Activated naive CD8-positive, alpha-beta T cell treated with anti-CD3 and anti-CD28 coated beads, Interleukin-2, amount 50 U/mL, for 24 hours (primary cell): ENCODE measurements at places on chromosomes 5 and 9.
A peak's percentile ranks its signal among the peaks of the same experiment; 100 is the strongest.

GRCh38 chr9:36486933-36487481 is 85.7 kb upstream of the MELK start:
- peak; percentile 67 for DNase-seq

GRCh38 chr9:136613824-136614371 is 48.8 kb upstream of the EGFL7 start:
- DNase-seq = no peak

DNA sequence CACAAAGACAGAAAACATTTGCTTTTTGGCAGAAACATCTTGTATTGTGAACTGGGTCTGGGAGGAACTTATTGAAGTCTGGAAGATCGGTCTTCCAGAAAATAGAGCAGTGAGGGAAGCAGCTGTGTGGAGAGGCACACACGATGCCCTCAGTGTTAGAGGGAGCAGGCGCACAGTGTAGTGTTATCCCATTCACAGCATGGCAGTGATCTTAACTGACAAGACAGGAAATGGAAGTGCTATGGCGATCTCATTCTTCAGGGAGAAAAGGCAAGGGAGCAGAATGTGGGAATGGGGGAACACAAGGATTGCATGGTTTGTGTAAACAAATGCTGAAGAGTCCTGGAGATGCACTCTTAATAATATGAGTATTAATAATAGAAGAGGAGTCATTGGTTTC is 161.0 kb downstream of the PBX3 start:
- no peak for DNase-seq

DNA sequence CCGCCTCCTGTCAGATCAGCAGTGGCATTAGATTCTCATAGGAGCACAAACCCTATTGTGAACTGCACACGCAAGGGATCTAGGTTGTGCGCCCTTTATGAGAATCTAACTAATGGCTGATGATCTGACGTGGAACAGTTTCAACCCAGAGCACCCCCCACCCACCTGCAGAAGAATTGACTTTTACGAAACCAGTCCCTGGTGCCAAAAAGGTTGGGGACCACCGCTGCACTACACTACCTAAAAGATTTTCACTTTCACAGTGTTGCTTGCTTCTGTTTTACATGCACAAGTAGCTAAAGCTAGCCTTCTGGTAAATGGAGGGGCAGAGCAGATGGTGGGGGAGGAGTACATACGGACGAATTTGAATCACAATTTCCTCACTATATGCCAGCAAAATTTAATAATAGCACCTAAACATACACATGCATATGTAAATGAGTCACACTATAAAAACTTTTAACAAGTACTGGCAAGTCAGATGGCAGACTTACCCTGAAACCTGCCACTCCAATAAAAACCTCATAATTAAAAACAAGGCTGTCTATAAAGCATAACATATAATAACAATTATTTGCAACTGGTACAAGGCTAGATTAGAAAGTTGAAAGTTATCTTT is 24.0 kb upstream of the CDKN2B start:
- DNase-seq = no peak

DNA sequence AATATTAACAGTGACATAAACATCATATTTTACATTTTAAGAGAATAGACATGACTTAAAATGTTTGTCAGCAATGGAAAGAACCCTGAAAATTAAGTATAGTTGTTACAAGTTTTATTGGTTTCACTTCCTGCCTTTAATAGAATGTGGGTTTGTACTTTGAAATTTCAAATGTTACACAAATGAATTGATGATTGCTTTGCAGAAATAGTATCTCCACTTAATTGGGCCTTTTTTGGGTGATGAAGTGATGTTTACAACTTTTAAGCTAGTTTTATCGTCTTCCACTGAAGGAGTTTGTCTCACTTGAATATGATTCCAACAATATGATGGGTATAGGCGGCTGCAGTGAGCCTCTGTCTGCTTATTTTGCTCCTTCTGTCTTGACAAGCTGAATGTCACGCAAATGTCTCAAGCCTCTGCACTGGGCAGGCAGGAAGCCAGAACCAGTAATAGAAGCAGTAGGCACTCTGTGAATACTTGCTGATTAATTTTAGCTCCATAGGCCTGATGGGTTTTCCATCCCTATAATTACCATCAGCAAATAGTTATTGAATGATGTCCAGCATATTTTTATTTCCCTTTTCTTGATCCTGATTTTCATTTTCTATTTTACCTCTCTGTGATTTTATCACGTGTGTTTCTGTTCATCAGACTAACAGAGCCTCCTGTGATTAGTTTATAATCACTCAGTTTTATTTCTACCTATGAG is 10.6 kb upstream of the NR3C1 start:
- DNase-seq = no peak

DNA sequence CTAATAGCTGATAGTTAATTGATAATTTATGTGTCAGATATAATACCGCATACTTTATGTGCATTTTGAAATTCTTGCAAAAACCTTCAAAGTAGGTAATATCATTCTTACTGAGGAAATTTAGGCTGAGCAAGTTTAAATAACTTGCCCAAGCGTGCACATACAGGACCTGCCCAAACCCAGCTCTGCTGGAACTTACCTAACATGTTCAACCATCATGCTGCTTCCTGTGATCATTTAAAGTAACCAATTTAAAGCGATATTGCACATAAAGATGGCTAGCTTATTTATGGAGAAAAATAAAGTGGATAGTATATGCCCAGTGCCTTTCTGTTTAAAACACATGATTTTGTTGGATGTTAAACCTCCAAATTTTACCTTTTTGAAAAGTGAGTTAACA is 4.3 kb downstream of the FAM174A start:
- DNase-seq = no peak

GRCh38 chr9:16180546-16180945 is 627.7 kb downstream of the CCDC171 start:
- no peak for DNase-seq

DNA sequence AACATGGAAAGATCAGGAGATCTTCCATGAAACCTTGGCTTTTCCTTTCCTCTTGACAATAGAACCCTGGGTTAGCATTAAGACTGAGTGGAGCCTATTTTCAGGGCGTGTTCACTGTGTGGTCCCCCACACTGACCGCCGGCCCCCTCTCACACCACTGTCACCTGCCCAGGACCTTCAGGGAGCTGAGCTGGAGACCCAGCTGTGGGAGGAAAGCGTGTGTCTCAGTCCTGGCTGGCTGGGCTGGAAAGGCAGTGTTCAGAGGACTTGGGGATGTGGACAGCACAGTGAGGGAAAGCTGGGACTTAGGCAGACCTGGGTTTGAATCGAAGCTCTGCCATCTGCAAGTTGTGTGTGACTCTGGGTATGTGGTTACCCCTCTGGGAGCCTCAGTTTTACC is 268.1 kb downstream of the NSG2 start:
- DNase-seq = no peak

DNA sequence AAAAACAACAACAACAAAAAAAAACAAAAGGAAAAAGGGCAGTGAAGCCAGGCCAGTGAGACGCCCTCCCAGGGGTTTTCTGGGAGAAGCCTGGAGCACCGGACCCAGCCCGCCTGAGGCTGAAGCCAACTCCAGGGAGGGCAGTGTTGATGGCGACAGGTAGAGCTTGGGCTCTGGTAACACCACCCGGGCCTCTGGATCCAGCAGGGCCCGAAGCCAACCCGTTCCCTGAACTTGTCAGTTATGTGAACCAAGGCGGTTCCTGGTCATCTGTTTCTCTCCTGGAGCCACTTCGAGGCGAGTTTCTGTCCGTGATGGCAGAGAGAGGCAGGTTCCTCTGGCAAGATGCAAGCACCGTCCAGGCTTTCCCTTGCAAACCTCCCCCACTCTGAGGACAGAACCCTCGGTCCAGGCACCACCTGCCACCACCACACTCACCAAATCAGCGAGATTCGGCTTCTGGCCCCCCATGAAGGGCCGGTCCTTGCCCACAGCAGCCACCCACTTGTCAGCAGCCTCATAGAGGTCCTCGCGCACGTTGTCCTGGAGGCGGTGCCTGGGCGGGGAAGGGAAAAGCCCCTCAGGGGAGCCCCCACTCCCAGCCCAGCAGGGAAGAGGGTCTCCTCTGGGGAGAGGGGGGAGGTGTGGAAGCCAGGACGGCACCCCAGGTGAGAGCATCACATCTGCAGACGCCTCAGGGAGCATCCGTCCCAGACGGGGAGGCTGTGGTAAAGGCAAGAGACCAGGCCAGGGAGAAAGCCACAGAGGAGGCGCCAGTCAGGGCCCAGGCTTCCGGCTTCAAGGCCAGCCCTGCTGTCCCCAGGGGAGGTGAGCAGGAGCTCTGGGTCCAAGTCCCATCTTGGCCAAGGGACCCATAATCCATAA is 5.4 kb downstream of the PTGES2 start:
- no peak for DNase-seq
